ENCODE measurements at places on chromosomes 13 and 19.

- peak overlapping the region; percentile 91 for H3K4me3 ChIP-seq
- no peaks in the 10 kb centered on the region for H3K27me3 ChIP-seq
- H3K4me1 ChIP-seq, result peaks cover 46% of the 10 kb centered on the region
- peak; percentile 81 for DNase-seq
- H3K36me3 ChIP-seq, result peaks cover 22% of the 10 kb centered on the region
Measured at GRCh38 chr19:40797963-40798682, 868 bp upstream of the EGLN2 start.

DNA sequence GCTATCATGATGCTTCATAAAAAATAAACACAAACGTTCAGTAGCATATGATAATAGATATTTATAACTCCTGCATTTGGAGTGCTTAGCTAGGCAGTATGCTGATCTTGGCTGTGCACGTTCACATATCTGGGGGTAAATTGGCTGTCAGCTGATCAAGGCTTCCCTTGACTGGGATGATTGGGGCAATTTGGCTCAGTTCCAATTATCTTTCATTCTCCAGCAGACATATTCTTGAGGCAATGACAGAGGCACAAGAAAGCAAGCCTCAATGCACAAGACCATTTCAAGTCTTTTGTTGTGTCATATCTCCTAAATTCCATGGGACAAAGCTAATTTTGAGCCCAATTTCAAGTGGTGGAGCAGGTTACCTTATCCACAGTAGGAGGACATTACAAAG is 142.0 kb downstream of the DLEU7 start:
- no peak overlapping the region for H3K27ac ChIP-seq
- H3K27me3 ChIP-seq, result no peaks in the 10 kb centered on the region
- DNase-seq, result no peak
- no peak overlapping the region for H3K4me3 ChIP-seq

DNA sequence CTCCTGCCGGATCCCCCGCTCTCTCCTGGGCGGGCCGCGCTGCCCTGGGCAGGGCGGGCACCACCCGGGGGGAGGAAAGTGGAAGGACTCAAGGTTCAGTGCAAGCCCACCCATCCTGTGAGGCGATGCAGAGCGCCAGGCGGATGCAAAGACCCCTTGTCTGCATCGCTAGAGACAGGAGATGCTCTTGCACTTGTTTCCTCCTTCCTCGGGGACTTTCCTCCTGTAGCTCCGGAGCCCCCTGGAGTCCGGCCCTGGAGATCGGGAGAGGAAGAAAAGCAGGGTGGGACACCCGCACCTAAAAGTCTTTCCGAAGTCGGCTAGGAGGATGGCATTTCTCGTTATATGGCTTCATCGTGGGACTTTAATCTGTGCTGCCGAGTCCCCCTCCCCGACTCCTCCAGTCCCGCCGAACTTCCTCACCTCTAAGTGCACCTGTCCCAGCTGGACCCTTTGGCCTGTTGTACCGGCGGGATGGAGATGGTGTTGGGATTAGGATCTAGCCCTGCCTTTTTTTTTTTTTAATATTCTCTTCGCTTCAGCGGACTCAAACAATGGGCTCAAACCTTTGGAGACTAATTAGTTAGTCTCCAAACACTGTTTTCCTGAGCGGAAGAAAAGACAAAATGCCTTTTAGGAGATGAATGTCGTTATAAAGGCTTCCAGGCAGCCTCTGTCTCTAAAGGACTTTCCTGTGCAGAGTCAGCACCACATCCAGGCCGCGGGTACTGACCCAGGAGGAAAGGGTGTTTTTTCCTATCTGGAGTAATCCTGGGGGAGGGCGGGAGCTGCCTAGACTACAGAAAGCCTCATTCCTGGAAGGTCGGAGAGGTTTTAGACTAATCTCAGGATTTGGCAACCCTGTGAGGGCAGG is 725 bp downstream of the FAM124A start:
- H3K4me1 ChIP-seq, result peaks cover 2% of the 10 kb centered on the region
- no peak for DNase-seq
- H3K27ac ChIP-seq, result no peak overlapping the region
- peak overlapping the region; percentile 42 for H3K4me3 ChIP-seq
- no peaks in the 10 kb centered on the region for H3K36me3 ChIP-seq

GRCh38 chr19:58128041-58128685 is 22.4 kb downstream of the ZNF329 start:
- H3K36me3 ChIP-seq, result peaks cover 75% of the 10 kb centered on the region
- H3K27me3 ChIP-seq, result no peaks in the 10 kb centered on the region
- H3K4me1 ChIP-seq, result no peaks in the 10 kb centered on the region
- no peak for DNase-seq
- H3K27ac ChIP-seq, result no peak overlapping the region

- no peak for DNase-seq
- no peaks in the 10 kb centered on the region for H3K27me3 ChIP-seq
- H3K27ac ChIP-seq, result no peak overlapping the region
- no peaks in the 10 kb centered on the region for H3K4me1 ChIP-seq
- H3K36me3 ChIP-seq, result no peaks in the 10 kb centered on the region
Measured at GRCh38 chr13:96540670-96541069, 450.8 kb downstream of the HS6ST3 start.

DNA sequence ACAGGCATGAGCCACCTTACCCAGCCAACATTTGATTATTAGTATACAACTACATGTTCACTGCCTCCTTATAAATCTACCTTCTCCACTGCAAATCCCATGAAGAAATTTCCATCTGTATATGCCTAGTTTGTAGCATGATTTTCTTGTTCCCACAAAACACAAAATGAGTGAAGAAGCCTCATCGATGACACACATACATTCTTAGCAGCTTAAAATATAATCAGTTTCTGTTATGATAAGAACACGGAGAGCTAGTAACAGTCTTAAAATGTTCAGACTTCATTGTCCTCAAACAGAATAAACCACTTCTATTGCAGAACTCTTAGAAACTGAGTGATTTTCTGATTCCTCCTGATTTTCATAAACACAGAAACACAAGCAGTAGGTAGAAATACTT is 740.5 kb downstream of the PCDH9 start:
- no peak for DNase-seq
- H3K4me3 ChIP-seq, result no peak overlapping the region
- no peaks in the 10 kb centered on the region for H3K36me3 ChIP-seq

- H3K36me3 ChIP-seq, result no peaks in the 10 kb centered on the region
- H3K27me3 ChIP-seq, result no peaks in the 10 kb centered on the region
- DNase-seq, result no peak
- H3K27ac ChIP-seq, result no peak overlapping the region
- H3K4me1 ChIP-seq, result no peaks in the 10 kb centered on the region
Measured at GRCh38 chr13:80157261-80157932, 183.5 kb downstream of the SPRY2 start.

- no peak overlapping the region for H3K4me3 ChIP-seq
- no peak for DNase-seq
- H3K27ac ChIP-seq, result no peak overlapping the region
- no peaks in the 10 kb centered on the region for H3K27me3 ChIP-seq
Measured at GRCh38 chr13:77171451-77171850, 144.5 kb upstream of the FBXL3 start.

GRCh38 chr19:57583521-57584416 is at the start of gene ZIK1:
Gene ZIK1 (plus strand): TSS chr19:57584145. CDS start chr19:57584357, 212 bp downstream.
- H3K36me3 ChIP-seq, result peaks cover 51% of the 10 kb centered on the region
- H3K4me1 ChIP-seq, result peaks cover 21% of the 10 kb centered on the region
- DNase-seq, result peak; percentile 91
- peak within 1 kb of the TSS; percentile 69 for H3K27ac ChIP-seq

- peaks cover 84% of the 10 kb centered on the region for H3K36me3 ChIP-seq
- no peaks in the 10 kb centered on the region for H3K4me1 ChIP-seq
- no peak overlapping the region for H3K27ac ChIP-seq
- no peak overlapping the region for H3K4me3 ChIP-seq
- H3K27me3 ChIP-seq, result no peaks in the 10 kb centered on the region
Measured at GRCh38 chr19:57212109-57212508, 18.7 kb upstream of the AURKC start.

- no peak overlapping the region for H3K4me3 ChIP-seq
- no peak for DNase-seq
- peaks cover 3% of the 10 kb centered on the region for H3K4me1 ChIP-seq
- H3K27ac ChIP-seq, result no peak overlapping the region
- no peaks in the 10 kb centered on the region for H3K36me3 ChIP-seq
Measured at GRCh38 chr13:30906411-30907051, 460 bp downstream of the MEDAG start.

DNA sequence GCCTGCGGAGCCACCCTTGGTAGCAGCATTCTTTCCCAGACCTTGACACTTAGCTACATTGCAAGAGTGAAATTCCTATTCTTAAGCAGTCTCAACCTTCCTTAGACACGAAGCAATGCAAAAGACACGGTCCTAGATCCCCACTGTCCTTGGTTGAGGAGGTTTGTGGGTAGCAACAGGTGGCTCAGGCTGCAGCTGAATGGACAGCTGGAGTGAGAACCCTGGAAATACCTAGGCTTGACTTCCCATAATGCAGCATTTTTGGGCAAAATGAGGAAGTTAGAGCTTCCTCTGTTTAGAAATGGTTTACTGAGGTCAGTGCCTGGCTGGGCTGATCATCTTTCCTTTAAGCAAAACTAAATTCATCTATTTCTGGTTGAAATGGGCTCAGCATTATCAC is 296.6 kb downstream of the RFC3 start:
- H3K4me1 ChIP-seq, result no peaks in the 10 kb centered on the region
- H3K36me3 ChIP-seq, result no peaks in the 10 kb centered on the region
- no peak overlapping the region for H3K27ac ChIP-seq
- no peak for DNase-seq
- H3K4me3 ChIP-seq, result no peak overlapping the region

DNA sequence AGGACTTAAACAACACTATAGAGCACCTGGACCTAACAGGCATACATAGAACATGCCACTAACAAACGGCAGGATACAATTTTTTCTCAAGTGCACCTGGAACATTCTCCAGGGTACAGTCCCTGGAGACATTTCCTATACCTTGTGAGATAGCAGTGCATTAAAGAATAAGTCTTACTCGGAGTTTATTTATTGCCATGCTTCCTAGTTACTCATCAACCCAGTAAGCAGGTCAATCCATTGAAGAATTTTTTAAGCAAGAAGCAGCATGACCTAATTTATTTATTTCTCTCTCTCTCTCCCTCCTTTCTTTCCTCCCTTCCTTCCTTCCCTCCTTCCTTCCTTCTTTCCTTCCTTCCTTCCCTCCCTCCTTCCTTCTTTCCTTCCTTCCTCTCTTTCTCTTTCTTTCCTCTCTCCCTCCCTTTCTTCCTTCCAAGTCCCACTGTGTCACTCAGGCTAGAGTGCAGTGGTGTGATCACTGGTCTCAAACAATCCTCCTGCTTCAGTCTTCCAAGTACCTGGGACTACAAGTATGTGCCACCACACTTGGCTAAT is 6.6 kb upstream of the TFDP1 start:
- H3K27me3 ChIP-seq, result peaks cover 7% of the 10 kb centered on the region
- no peak for DNase-seq

DNA sequence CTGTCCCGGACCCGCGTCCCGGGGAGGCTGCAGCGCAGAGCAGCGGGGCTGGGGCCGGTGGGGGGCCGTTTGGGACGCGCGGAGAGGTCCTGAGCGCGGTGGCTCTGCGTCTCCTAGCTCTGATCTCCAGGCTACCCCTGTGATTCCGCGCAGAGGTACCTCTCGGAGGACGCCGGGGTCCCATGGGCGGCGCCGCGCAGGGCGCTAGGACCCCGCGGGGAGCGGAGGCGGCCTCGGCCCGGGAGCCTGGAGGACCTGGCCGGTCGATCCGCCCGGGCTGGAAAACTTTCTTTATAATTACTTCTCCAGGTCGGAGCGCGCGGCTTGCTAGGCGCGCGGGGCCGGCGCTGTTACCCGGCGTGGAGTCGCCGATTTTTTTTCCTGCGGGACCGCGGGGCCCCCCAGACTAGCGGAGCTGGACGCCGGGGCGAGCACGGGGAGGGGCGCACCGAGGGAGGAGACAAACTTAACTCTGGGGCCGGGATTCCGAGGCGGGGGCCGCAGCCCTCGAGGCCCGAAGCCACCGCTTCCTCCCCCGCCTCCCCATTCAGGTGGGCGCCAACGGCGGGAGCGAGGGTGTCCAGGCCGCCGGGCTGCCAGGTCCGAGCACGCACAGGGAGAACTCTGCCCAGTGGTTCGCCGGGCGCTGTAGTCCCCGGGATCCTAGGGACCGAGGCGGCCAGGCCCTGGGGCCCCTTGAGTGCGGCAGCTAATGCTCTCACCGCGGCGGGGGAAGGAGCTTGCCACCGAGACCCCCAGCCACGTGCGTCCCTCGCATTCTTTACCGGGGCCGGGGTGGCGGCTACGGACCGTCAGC is 848 bp upstream of the CEBPA start:
- H3K27ac ChIP-seq, result no peak overlapping the region
- peaks cover 29% of the 10 kb centered on the region for H3K27me3 ChIP-seq
- H3K4me1 ChIP-seq, result no peaks in the 10 kb centered on the region
- H3K36me3 ChIP-seq, result no peaks in the 10 kb centered on the region
- H3K4me3 ChIP-seq, result peak overlapping the region; percentile 54

GRCh38 chr13:33194820-33195692 is 90.5 kb downstream of the STARD13 start:
- no peaks in the 10 kb centered on the region for H3K36me3 ChIP-seq
- peaks cover 8% of the 10 kb centered on the region for H3K27me3 ChIP-seq
- no peak for DNase-seq

- H3K36me3 ChIP-seq, result no peaks in the 10 kb centered on the region
- DNase-seq, result no peak
- peaks cover 3% of the 10 kb centered on the region for H3K27me3 ChIP-seq
- no peaks in the 10 kb centered on the region for H3K4me1 ChIP-seq
- H3K27ac ChIP-seq, result no peak overlapping the region
- no peak overlapping the region for H3K4me3 ChIP-seq
Measured at GRCh38 chr19:30068528-30069395, 126.7 kb downstream of the URI1 start.

DNA sequence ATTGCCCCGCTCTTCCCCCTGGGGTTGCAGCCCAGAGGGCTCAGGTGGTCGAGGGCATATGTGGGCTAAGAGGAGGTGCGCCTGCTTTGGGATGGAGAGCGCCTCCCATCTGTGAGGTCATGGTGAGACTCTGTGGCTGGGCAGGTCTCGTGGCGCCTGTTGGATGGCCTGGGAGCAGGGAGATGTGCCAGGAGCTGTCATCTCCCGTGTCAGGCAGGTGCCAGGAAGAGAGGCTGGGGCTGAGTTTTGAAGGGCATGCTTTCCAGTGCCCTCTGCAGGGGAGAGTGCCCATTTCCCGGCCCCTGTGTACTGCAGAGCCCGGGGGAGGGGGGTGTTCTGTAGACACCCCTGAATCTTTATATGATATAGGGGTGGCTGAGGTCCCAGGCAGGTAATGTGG is 2.8 kb downstream of the WTIP start:
- H3K4me3 ChIP-seq, result no peak overlapping the region
- no peak for DNase-seq
- H3K27me3 ChIP-seq, result peaks cover 34% of the 10 kb centered on the region
- H3K36me3 ChIP-seq, result no peaks in the 10 kb centered on the region
- H3K4me1 ChIP-seq, result peaks cover 1% of the 10 kb centered on the region

GRCh38 chr13:46320406-46320805 is 66.6 kb downstream of the RUBCNL start:
- H3K36me3 ChIP-seq, result no peaks in the 10 kb centered on the region
- peaks cover 18% of the 10 kb centered on the region for H3K4me1 ChIP-seq
- DNase-seq, result no peak
- peak overlapping the region; percentile 68 for H3K4me3 ChIP-seq

- H3K27ac ChIP-seq, result no peak overlapping the region
- DNase-seq, result peak; percentile 64
- H3K4me1 ChIP-seq, result peaks cover 10% of the 10 kb centered on the region
- H3K4me3 ChIP-seq, result no peak overlapping the region
- peaks cover 18% of the 10 kb centered on the region for H3K36me3 ChIP-seq
Measured at GRCh38 chr13:41900918-41901317, 60.0 kb downstream of the VWA8 start.
